ENCODE measurements at places on chromosomes 2 and 18.

- DNase-seq = no peak
These were observed 232.8 kb downstream of the GRB14 start for GRCh38 chr2:164388511-164388910.

GRCh38 chr2:226313060-226313459 is 486.6 kb downstream of the IRS1 start:
- DNase-seq = no peak

DNA sequence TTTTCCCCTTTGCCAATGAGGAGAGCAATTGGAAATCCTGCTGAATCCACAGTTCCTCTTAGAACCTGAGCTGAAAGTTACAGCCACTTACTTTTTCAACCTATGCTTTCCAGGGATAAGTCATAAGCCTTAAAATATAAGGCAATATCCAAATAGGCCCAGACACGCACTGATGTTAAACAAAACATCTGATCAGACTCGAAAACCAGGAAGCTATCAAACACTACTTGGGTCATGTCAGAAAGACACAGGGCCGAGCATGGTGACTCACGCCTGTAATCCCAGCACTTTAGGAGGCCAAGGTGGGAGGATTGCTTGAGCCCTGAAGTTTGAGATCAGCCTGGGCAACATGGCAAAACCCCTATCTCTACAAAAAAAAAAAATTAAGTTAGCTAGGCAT is 192.1 kb downstream of the SP3 start:
- DNase-seq = no peak

DNA sequence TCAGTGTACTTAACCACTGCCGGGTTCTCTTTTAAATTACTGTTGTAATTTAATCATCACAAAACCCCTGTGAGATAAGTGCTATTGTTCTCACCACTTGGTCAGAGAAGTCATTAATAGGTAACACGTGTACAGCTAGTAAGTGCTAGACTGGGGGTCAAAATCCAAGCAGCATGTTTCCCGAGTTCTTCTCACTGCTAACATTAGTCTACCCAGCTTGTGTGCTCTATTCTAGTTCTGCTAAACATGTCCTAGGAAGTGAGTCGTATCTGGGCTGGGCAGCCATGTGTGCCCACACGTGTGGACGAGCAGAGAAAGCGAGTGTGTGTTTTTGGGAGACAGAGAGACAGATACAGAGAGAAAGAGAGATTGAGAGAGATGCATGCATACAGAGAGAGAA is 94.1 kb downstream of the BIN1 start:
- no peak for DNase-seq

DNA sequence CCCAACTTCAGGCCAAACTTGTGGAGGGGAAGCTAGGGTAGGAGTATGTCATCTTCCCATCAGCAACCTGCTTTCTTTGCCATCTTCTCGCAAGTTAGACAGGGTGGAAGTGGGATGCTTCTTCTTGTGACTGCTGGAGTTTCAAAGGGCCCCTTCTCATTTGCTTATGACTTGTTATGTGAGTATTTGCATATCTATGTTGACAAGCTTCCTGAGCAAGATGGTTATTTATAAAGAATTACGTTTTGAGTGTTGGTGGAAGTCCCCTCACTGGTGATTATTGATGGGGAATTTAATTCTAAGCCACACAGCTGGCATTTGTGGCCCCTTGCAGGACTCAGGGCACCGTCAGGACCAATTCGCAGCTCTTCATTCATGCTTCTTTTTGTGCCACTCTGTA is 791.0 kb downstream of the LRRTM4 start:
- no peak for DNase-seq

DNA sequence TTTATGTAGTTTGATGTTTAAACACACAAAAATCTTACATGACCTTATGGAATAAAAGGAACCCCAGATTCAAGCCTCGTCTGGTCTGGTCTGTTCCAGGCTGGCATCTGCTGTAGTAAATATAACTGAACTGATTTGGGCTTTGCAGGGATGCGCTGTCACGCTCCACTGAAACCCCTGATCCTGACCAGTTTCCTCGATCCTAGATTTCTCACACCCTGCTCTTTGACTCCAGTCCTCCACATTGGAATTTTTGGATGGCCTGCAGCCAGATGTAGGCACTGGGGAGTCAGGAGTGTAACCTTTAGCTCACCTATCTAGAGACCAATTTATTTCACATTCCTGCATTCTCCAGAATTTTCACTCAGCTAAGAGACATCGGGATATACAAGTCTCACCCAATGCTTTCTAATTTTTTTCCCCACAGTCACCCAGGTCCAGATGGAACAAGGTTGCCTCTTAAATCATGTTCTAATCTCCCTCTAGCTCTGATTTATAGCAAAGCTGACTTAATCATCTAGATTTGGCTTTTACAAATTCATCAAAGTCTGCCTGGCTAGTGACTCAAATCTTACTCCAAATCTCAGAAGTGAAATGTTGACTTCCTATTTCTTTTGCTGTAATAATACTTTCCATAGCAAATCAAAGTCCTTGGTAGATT is 219.6 kb downstream of the CD226 start:
- DNase-seq = no peak

GRCh38 chr2:54635554-54636152 is 87.8 kb upstream of the EML6 start:
- DNase-seq = no peak

DNA sequence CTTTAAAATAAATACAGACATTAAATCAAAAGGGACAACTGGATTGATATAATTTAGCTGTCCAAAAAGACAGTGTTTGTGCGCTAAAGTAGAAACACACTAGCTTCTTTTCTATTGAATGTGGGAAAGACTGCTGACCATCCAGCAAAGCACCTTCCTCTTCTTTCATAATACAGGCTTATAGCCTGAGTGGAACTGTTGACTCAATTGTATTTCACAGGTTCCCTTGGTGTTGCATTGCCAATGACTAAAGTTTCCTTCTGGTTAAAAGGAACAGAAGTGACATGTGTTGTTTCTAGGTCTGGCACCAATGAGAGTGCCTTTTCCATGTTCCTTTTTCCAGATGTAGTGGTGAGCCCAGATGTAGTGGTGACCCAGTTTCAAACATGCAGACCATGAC is 412.3 kb downstream of the RNF144A start:
- DNase-seq = no peak

- peak; percentile 60 for DNase-seq
These were observed at the start of gene SEMA4C for GRCh38 chr2:96869822-96870625. Gene SEMA4C (minus strand): TSS chr2:96870080. CDS start chr2:96867886, 2,194 bp downstream.

DNA sequence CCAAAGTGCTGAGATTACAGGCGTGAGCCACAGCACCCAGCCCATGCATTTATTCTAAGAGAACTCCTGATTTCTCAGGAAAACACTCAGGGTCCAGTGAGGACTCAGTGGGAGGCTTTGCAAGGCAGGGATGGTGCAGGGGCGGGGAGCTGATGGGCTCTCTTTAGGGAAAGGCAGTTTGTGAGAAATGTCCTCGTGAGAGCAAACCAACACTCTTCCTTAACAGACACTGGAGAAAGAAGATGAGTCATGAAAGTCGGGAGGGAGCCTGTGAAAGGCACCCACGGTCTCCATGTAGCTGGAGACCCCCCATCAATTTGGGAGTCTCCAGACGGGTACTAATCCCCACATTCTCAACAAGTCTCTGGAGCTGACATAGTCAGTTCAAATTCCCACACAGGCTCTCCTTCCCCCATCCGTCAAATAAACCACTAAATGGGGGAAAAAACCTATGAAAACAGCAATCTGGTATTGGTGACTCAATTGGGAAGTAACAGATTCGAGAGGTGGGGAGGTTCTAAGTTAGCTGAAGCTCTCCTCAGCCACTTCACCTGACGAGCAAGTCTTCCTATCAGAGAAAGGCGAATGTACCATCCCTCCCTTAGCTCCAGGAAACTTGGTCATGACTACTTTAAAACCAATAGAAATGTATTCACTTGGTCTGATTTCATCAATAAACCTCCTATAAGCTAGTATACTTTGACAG is 11.0 kb upstream of the CREG2 start:
- no peak for DNase-seq

DNA sequence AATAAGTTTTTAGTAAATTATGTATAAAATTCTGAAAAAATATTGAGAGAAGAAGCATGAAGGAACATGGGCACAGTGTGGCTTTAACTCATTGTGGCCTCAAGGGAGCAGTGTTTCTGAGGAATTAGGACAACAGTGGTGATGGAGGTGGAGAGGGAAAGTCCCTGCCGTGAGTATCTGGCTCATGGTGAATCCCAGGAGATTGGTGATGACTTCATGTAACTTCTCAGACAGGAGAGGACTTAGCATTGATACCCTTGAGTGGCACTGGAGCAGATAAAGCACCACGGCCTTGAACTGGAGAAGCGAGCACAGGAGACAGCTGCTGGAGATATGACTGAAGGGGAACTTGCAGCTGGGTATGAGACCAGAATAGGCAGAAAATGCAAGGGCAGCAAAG is 35.0 kb upstream of the LRP1B start:
- no peak for DNase-seq

GRCh38 chr2:38533180-38533579 is 69.5 kb downstream of the HNRNPLL start:
- DNase-seq = no peak

DNA sequence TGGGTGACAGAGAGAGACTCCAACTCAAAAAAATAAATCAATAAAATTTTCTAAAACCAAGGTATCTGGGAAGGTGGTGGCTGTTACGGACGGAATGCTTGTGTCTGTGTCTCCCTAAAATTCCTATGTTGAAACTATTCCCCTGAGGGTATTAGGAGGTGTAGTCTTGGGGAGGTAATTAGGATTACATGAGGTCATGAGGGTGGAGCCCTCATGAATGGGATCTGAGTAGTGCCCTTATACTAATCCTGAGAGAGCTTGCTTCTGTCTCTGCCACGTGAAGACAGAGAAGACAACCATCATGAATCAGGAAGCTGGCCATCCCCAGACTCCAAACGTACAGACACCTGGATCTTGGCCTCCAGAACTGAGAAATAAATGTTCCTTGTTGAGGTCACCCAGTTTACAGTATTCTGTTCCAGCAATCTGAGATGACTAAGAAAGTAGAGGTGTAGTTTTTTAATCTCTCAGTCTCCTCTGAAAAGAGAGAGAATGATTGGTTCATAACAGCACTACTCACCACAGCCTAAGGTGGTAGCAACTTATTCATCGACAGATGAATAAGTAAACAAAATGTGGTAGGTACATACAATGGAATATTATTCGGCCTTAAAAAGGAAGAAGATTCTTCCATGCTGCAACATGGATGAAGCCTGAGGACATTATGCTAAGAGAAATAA is 38.4 kb downstream of the TGFBRAP1 start:
- no peak for DNase-seq

- DNase-seq = peak; percentile 28
These were observed 1.3 kb downstream of the TANC1 start for GRCh38 chr2:158969715-158970240.

DNA sequence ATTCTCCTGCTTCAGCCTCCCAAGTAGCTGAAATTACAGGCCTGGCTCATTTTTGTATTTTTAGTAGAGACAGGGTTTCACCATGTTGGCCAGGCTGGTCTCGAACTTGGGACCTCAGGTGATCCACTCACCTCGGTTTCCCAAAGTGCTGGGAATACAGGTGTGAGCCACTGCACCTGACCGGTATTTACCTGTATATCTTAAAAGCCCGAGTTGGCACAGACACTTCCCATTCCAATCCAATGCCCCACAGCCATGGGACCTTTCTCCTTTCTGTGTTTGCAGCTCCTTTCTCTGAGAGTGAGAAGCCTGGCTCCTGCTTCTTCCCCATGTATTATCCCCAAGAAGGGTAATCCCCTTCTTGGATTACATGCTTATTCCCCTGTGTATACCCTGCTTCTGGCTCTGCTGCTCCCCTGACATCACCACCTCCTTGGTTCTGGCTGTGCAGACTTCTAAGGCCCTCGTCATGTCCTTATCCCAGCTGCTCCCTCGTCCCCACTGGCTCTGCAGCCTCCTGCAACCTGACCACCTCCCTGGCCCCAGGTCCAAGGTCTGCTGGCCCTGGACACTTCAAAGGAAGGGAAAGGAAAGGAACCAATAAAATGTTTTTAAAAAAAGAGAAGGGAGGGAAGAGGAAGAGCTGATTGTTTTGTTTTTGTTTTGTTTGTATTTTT is 52.8 kb downstream of the INPP5D start:
- no peak for DNase-seq

DNA sequence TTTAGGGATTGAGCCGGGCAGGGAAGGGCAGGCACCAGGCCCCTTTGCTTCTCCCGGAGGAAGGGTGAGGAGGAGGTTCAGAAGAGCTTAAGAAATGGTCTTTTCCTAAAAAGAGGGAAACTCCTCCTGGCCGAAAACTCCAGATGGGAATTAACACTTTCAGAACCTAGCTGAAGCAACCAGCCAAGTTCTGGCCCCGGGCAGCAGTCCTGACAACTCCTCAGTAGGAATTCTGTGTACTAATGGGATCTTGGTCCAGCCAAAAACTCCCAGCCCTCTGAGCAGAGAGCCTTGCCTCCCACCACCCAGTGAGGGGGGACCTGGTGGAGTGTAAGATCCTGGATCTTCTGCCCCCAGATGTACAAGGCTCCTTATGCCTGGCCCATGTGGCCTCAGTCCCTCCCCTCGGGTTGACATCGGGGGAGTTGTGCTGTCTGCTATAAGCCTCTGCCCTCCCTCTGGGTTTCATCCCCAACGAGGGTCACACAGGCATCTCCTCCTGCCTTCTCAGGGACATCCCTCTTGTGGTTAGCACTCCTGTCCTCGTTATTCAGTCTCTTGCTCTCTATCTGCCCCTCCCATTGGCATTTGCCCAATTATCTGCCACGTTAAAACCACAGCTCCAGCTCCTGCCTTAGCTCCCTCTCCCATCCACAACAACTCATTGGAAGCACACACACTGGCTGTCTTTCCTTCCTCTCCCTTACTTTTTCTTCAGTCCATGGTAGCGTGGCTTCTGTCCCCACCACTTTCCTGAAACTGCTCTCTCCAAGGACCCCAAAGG is 184.6 kb downstream of the CYP26B1 start:
- DNase-seq = no peak

DNA sequence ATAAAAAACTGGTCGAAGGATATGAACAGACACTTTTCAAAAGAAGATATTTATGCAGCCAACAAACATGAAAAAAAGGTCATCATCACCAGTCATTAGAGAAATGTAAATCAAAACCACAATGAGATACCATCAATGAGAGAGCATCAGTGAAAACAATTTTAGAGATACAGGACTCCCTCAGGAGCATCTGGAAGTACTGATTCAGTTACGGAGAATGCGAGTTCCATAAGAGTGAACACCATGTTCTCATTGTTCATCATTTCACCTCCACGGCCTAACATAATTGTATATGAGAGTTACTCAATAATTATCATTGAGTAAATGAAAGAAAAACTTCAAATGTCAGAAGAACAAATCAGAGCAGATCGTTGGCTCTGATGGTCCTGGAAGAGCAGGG is 140.9 kb upstream of the TANK start:
- DNase-seq = no peak

DNA sequence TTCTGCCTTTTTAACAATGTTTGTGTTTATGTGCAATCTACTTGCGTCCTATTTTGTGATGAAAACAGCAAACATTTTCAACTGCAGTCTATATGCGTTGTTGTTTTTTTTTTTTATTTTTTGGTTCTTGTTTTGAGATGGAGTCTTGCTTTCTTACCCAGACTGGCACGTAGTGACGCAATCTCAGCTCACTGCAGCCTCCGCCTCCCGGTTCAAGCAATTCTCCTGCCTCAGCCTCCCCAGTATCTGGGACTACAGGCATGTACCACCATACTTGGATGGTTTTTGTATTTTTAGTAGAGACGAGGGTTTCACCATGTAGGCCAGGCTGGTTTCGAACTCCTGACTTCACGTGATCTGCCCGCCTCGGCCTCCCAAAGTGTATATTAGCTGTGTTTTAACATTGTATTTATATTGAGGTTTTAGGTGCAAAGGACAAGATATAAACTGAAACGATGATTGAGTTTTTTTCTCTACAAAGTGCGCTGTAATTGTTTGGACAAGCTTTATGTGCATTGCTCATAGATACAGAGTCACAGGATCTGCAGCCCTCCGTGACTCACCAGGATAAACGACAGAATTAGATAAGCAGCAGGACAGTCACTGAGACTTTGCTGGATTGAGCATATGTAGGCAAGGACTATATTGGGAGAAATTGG is 17.4 kb downstream of the CDH7 start:
- no peak for DNase-seq

Data from hippocampal formation (tissue), 2 donors.